Activated T-cell treated with anti-CD3 and anti-CD28 coated beads for 48 hours (primary cell): ENCODE measurements at places on chromosomes 16 and 17.
A peak's percentile ranks its signal among the peaks of the same experiment; 100 is the strongest.

DNA sequence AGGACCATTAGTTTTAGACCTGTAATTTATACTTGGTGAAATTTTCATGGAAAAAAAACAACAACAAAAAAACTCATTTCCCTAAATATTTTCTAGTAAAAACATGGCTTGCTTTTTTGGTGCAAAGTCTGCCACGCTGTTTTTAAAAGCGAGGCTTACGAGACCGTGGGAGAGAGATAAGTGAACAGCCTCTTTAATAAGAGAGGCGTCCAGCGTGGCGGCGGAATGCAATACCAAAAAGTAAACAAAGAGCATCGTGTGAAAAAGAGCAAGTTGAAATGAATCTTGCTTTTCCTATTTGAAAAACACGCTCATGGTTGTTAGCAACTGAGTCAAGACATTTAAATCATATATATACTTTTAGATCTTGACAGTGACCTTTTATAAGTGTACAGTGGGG lies 10.5 kb upstream of the MSI2 start:
- no peak for DNase-seq

GRCh38 chr17:17907469-17907868 lies 64.7 kb downstream of the TOM1L2 start:
- no peak for DNase-seq

- no peak for DNase-seq
Observed at GRCh38 chr17:59292174-59292523, 39.3 kb upstream of the YPEL2 start.

GRCh38 chr16:83983491-83983890 lies 15.4 kb downstream of the NECAB2 start:
- no peak for DNase-seq

- peak; percentile 64 for DNase-seq
Observed at GRCh38 chr16:89241187-89242007, 23.9 kb downstream of the ZNF778 start.

DNA sequence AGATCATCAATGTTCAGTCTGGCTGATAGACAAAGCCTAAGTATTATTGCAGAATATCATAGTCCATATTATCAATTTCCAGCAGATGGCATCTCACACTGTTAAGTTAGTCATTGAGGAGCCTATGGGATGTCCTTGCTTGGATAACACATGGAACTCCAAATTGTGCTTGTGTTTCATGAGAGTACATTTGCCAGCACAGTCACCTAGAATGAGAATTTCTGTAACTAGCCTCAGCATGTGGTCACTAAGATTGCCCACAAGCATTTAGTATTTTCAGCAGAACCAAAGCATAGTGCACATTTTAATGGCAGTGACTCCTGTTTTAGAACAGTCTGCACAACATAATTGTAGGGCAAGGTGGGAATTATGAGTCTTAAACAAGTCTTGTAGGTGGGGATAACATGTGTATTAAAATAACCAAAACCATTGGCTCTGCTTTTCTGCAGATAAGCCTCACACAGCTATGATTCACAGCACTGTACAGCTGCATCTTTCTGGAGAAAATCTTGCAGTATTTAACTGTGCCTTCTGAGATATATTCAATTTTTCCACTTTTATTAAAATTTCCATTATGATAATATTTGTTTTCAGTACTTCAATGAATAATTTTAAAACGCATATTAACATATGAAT lies 882.8 kb upstream of the SOX9 start:
- DNase-seq = no peak

DNA sequence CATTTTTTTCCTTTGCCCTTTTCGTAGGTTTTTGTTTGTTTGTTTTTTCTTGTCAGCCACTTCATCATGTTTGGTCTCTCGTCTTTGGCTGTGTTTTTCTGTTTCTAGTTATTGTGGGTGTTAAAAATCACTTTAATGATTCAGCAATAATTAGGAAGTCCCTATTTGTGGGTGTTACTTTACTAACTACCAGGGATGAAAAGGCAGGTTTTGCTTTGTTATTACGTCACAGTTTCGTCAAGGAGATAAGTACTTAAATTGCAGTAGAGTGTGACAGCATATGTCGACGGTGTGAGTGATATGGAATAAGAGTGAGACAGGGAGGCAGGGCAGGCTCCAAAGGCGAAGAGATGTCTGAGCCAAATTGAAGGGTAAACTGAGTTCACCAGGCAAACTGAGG lies 479.6 kb downstream of the WWOX start:
- DNase-seq = no peak

GRCh38 chr16:78915811-78916345 lies 684.7 kb downstream of the MAF start:
- no peak for DNase-seq

GRCh38 chr16:72927199-72928089 lies 120.5 kb downstream of the ZFHX3 start:
- no peak for DNase-seq

DNA sequence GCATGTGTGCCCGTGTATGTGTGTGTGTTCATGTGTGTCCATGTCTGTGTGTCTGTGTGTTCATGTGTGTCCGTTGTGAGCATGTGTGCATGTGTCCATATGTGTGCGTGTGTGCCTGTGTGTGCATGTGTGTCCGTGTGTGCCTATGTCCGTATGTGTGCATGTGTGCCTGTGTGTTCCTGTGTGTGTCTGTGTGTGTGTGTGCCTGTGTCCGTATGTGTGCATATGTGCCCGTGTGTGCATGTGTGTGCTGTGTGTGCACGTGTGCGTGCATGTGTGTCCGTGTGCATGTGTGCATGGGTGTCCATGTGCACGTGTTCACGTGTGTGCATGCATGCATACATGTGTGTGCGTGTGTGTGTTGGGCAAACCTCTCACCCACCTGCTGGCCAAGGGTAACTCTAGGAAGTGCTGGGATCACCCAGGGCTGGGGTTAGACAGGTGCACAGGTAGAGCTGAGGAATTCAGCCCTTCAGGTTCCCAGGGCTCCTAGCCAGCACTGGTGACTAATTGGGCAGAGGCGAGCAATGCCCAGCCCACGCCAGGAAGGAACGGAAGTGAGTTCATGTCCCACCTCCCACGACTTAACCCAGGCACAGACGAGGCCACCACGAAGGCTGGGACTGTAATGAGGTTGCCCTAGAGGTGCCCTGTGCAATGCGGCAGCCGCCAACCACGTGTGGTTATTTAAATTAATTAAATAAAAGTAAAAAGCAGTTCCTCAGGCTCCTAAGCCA lies 8.2 kb upstream of the CSNK1D start:
- DNase-seq = peak; percentile 59

GRCh38 chr17:73039282-73039681 lies 53.2 kb downstream of the SLC39A11 start:
- DNase-seq = no peak

GRCh38 chr17:61484174-61484573 lies 32.0 kb downstream of the TBX4 start:
- no peak for DNase-seq

DNA sequence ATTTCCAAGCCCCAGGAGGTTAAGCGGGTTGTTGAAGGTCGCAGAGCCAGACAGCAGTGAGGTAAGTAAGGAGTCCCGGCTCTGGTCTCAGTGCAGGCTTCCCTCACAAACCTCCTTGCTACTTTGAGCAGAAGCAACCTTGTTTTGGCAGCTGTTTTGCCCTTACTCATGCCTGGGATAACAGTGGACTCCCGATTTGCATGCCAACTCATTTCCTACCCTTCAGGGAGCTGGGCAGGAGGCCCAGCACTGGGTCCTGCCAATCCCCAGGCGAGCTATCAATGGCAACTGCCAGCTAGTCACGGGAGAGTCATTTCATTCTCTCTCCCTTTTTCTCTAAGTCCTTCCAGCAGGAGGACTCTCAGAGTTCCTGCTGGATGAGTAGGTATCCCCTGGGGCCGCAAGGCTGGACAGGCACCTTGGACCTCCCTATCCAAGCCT lies 72.0 kb upstream of the KSR1 start:
- no peak for DNase-seq

GRCh38 chr17:12987120-12987519 lies 30.7 kb downstream of the ELAC2 start:
- DNase-seq = no peak

DNA sequence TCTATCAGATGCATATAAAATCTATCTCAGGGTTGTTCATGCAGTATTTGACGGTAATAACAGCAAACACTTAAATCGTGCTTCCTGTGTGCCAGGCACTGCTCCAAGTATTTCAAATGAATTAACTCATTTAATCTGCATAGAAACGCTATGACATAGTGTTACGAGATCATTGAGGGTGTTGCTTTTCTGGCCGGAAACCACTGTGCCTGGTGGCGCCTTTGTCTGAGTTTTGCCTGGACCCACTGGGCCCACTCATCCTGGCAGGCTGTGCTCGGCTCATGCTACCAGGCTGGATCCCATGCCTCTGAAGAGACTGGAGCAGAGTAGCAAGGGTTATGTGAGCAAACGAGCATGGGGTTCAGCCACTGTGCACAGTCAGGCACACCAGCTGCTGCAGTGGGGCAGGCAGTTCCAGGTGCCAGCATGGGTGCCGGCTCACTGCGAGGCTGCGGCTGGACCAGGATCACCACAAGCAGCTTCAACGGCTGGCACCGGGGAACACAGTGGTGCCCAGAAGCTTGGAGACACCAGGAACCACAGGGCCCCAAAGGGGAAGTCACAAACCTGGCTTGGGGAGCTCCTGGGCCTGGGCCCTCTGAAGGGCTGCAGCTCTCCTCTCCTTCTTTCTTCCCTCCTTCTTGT lies 45.9 kb upstream of the CLEC19A start:
- DNase-seq = no peak

DNA sequence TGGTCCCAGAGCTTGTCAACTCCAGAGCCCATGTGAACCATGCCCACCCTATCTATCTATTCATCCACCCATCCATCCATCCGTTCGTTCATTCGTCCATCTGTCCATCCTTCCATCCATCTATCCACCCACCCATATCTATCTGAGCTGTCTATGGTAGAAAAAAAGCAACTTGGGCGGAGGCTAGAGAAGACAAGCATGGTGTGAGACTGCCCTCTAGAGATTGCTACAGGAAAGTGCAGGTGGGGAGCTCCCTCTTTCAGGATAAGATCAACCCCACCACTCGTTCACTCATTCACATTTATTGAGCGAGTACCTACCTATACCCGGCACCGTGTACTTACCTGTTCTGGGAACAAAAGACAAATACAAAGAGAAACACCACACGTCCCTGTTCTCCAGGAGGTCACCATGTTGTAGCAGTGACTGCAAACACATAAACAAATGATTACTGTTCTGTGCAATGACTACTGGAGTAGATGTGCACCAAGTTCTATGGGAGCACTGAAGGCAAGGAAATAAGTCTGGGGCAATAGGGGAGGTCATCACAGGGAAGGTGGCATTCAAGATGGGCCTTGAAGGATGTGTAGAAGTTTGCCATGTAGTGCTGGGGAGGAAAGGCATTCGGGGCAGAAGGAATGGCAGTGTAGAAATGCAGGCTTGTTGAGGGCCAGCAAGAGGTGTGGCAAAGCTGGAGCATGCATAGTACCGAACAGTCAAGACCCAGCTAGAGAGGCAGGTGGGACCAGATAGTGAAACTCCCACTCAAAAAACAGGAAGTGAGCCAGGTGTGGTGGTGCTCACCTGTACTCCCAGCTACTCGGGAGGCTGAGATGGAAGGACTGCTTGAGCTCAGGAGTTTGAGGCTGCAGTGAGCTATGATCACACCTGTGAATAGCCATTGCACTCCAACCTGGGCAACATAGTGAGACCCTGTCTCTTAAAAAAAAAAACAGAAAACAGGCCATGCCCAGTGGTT lies 13.4 kb upstream of the ATP5MC1 start:
- DNase-seq = peak; percentile 29

- no peak for DNase-seq
Observed at GRCh38 chr17:82600731-82601446, 47.4 kb downstream of the WDR45B start.

DNA sequence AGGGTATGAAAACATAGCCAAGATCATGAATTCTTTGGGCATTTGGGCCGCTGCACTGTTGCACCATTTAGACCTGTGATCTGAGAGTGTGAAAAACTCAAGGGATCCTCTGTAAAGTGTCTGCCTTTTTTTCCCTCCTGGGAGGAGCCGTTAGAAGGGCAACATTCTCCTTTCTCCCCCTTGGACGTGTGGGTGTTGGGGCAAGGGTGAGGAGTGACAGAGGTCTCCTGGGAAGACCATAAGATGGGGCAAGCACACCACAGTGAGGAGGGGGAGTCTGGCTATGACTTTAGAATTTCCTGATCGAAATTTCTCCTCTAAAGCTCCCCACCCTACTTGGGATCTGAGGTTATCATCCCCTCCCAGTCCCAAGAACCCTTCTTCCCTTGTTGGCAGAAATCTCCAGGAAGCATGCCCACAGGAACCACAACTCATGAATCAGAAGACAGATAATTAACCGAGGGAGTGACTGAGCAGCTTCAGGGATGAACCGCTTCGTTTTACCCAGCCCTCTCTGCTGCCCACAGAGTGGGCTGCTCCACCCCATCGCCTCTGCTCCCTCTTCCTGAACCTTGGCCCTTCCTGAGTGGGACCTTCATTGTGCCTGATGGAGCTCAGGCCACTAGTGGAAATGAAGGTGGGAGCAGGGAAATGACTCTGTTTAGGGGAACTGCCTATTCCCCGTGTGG lies 4.2 kb downstream of the ITGB3 start:
- DNase-seq = no peak

DNA sequence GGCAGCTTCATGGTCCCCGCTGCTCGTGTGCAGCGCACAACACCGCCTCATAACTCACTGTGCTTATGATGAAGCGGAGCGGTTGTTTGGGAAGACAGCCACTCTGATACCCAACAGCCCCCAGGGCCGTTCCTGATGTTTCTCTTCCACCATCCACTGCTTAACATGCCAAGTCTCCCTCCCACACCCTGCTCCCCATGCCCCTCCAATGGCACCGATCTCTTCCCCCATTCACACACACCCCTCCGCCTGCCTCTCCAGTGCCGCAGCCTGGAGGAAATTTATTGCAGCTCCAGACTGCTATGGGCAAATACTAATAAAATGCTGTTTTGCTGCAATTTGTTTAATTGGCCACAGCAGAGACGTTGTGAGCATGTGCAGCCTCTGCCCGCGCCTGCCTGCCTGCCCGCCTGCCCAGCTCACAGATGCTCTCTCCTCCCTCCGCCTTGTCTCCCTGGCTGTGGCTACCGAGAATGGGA lies 80.3 kb upstream of the LHX1 start:
- DNase-seq = no peak
